ENCODE measurements at places on chromosomes 12 and 14. TPM values are rescaled to one million over a fixed set of nuclear protein-coding genes. Genes with fewer than 3 reads are reported as not detected.

The KRT73 gene
- 0.45 TPM for total RNA-seq

The RDH16 gene
- 0.37 TPM for total RNA-seq

The PROX2 gene
- 0.13 TPM for total RNA-seq

The RAPGEF3 gene
- not detected for total RNA-seq

The GPR135 gene
- total RNA-seq = 1.8 TPM

The KCNMB4 gene
- 0.60 TPM for total RNA-seq

The SERPINA10 gene
- not detected for total RNA-seq

The SYNE3 gene
- 91.5 TPM for total RNA-seq

The OAS2 gene
- 242 TPM for total RNA-seq

The WNT1 gene
- 1.1 TPM for total RNA-seq

GRCh38 chr14:50820786-50821509, 10.0 kb downstream of the NIN start:
- DNase-seq = no peak

DNA sequence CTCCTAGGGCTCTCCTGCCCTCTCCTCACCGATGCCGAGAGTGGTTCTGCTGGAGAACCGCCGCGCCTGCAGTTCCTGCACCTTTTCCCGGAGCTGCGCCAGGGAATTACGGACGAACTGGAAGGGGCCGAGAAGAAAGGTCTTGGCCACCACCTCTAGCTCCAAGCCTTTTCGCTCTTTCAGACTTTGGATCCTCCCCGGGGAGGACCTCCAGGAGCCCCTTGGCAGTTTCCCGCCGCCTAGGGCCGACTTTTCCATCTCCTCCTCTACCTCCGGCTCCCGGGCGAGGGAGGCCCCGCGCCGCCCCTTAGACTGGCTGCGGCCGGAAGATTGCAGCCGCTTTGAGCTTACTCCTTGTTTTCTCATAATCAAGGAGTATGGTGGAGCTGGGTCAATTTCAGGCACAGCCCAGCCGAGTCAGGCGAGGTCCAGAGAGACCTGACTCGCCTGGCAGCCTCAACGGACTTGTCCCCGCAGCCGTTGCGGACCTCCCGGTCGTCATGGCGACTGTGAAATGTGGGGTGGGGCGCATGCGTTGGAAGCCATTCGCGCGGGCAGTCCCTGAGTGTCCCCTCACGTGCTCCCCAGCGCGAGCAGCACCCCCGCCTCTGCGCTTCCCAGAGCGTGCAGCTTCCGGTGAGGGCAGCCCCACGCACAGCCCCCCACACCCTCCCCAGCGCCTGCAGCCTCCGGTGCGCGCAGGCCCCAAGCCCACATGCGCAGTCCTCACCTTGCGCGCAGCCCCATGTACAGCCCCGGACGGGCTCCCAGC, at the start of gene DPY19L2:
Gene DPY19L2, minus strand, starts transcription at position 466 of the 772 bp plus-strand sequence. Its CDS starts 100 bp downstream, at position 366.
- DNase-seq = peak; percentile 69

- no peak for DNase-seq
Observed at GRCh38 chr12:29781705-29782266, 2.0 kb downstream of the TMTC1 start.

GRCh38 chr12:46560089-46560488, 187.5 kb upstream of the SLC38A2 start:
- no peak for DNase-seq

GRCh38 chr12:1920971-1921370, 2.5 kb upstream of the CACNA2D4 start:
- DNase-seq = peak; percentile 19

DNA sequence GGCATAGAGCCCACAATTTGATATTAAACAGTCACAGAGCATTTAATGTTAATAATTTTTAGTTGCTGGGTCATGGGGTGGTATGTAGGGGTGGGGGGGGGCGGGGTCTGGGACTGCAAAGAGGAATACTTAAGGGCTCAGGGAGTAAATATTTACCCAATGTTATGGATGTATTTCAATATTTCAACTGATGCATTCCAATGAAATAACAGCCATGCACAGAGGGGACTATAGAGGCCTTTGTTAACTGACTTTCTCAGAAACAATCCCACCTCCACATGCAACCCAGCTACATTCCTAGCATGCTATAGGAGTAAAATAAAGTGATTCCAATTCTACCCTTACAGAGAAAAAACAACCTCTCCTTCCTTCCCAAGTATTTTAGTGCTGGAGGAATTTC, 7.9 kb upstream of the BBS10 start:
- DNase-seq = no peak

DNA sequence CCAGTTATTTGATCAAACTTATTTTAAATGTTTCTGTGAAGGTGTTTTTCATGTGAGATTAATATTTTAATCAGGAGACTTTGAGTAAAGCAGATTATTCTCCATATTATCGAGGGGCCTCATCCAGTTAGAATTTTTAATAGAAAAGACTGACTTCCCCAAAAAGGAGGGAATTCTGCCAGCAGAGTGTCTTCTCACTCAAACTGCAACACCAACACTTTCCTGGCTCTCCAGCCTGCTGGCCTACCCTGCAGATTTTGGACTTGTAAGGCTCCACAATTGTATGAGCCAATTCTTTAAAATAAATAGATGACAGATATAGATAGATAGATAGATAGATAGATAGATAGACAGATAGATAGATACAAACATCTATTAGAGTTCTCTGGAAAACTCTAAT, 155.7 kb downstream of the SEC23A start:
- no peak for DNase-seq
